ENCODE measurements at places on chromosomes 2 and 18. TPM values are rescaled to one million over a fixed set of nuclear protein-coding genes. Genes with fewer than 3 reads are reported as not detected.

- DNase-seq = no peak
Measured at GRCh38 chr2:102057502-102058292, 65.9 kb downstream of the IL1R2 start.

- no peak for DNase-seq
Measured at GRCh38 chr18:29123706-29124530, 947.0 kb upstream of the CDH2 start.

GRCh38 chr2:118834901-118835745 lies 12.3 kb downstream of the EN1 start:
- DNase-seq = no peak

DNA sequence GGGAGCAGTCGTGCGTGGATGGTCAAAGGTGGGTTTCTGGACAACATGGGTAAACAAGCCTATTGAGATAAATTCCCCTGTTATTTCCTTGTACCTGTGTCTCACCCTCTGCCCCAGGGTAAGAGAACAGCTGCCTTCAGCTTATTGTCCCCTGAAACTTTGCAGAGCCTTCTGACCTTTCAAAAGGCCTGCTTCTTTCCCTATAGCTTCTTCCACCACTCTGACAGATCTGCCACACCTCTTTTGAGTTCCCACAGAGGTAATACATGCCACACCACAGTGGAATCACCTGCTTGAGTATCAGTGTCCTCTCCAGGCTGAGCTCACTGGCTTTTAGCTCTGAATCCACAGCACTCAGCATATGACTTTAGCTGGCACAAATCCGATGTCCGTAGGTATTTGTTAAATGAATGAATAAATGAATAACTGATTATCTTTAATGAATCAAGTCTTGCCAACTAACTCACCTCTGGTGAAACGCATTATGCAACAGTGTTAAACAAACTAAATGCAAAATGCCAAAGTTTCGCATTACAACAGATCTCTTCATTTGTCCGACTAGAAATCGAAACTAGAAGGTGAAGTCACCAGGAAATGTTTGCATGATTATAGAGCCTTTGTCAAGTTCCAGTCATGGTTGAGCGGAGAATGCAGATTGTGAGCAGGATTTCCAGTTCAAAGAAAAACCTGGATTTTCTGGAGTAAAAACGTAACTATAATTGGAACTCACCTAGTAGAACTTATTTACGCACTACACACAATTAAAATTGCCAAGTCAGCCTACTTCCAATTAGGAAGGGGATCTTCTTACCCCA lies 16.4 kb downstream of the DYNAP start:
- DNase-seq = no peak

GRCh38 chr18:22439447-22439846 lies 21.7 kb upstream of the CTAGE1 start:
- DNase-seq = no peak

HIBCH gene
- total RNA-seq = 33.3 TPM

IGFBP2 gene
- total RNA-seq = 80.0 TPM

- no peak for DNase-seq
Measured at GRCh38 chr2:162342321-162342720, 1.6 kb upstream of the GCA start.

DNA sequence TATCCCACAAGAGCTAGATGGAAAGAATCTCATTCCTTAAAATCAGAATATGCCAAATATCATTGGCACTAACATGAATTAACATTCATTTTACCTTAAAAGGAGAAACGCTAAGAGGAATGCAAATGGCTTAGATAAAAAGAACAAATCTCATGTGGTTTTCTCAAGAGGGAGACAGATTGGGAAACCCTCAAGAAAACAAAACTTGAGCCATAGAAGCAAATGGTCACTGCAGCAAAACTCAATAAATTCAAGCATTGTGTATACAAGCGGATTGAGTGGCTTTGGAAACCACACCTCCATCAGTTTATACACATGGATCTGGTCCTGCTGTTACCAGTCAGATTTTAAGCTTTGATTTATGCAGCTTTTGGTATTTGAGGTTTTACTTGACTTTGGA lies 1331.8 kb upstream of the ZEB2 start:
- no peak for DNase-seq

GRCh38 chr2:43798300-43798699 lies 24.5 kb downstream of the DYNC2LI1 start:
- no peak for DNase-seq
